ENCODE measurements at places on chromosomes 13 and 19.
A peak's percentile ranks its signal among the peaks of the same experiment; 100 is the strongest.

GRCh38 chr19:11659612-11660011 is 62.3 kb downstream of the ZNF627 start:
- DNase-seq, result no peak

DNA sequence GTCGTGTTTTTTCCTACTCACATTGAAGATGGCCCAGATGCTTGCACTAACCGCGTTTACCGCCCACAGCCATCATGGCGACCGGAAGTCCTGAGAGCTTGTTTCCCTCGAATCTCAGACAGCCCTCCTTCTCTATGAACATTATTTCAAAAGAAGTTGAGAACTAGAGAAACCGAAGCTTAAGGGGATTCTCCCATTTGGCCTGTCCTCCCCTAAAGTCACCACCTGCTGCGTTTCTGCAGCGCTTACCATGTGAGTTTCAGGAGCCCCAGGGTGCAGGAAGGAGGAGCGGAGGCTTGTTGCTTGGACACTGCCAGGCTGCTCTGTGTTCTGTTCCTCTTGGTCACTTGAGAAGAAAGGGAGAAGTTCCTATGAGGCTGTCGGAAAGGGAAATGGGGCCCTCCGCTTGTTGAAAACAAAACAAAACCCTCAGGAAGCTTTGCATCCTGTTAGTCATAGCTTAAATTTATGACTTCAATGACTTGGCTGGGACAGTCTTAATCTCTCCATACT is 6.2 kb downstream of the CARD8 start:
- peak; percentile 38 for DNase-seq

- no peak for DNase-seq
These were observed 3.7 kb upstream of the NR2C2AP start for GRCh38 chr19:19206938-19207337.

DNA sequence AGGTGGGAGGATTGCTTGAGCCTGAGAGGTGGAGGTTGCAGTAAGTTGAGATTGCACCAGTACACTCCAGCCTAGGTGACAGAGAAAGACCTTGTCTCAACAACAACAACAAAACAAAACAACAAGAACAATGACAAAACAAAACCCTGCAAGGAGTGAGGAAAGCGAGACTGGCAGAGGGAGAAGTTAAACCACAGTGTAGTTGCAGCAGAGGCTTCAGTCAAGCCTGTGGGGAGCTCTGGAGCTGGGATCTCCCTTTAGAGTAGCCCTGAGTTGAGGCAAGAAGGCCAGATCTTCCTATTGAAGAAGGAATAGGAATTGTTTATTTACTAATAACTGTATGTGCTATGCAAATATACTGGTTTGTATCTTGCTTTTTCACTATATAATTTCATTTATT is 25.3 kb upstream of the RNASEH2B start:
- DNase-seq, result no peak

- no peak for DNase-seq
These were observed 538.6 kb downstream of the DIAPH3 start for GRCh38 chr13:59625111-59625510.

DNA sequence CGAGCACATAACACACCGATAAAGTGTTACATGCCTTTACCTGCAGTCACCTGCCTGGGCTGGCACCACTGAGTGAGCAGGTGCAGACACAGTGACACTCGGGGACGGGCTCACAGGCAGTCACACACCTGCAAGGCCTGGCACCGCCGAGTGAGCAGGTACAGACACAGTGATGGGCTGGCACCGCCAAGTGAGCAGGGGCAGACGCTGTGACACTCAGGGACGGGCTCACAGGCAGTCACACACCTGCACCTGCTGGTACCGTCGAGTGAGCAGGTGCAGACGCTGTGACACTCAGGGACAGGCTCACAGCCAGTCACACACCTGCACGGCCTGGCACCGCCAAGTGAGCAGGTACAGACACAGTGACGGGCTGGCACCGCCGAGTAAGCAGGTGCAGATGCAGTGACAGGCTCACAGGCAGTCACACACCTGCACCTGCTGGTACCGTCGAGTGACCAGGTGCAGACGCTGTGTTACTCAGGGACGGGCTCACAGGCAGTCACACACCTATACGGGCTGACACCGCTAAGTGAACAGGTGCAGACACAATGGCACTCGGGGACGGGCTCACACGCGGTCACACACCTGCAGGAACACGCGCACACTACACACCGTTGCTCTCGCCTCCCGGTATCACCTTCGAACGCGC is 470 bp downstream of the ZNF835 start:
- DNase-seq, result no peak

DNA sequence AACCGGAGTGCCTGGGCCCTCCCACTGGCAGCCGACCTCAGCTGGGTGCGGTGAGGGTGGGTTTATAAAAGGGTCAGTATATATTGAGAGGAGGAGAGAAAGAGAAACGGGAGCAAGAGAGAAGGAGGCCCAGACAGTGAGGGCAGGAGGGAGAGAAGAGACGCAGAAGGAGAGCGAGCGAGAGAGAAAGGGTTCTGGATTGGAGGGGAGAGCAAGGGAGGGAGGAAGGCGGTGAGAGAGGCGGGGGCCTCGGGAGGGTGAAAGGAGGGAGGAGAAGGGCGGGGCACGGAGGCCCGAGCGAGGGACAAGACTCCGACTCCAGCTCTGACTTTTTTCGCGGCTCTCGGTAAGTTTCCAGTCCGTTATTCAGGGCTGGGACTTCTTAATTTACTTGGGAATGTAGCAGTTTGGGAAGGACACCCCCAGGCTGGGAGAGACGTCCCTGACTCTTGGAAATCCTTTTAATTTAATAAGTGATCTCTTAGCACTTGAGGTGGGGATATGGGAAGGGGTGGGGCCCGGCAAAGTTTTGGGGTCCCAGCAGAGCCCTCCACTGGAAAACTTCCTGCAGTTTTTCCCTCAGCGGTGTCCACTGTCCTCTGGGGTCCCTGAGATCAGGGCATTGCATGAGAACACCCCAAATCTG is at the start of gene EMP3:
Gene EMP3 (plus strand): TSS at position 288 of the 646 bp plus-strand sequence. CDS start 1,293 bp downstream, outside the sequence.
- peak; percentile 96 for DNase-seq

- DNase-seq, result no peak
These were observed 8.9 kb upstream of the TPP2 start for GRCh38 chr13:102587916-102588315.

GRCh38 chr13:57673197-57673596 is 41.7 kb downstream of the PCDH17 start:
- no peak for DNase-seq

DNA sequence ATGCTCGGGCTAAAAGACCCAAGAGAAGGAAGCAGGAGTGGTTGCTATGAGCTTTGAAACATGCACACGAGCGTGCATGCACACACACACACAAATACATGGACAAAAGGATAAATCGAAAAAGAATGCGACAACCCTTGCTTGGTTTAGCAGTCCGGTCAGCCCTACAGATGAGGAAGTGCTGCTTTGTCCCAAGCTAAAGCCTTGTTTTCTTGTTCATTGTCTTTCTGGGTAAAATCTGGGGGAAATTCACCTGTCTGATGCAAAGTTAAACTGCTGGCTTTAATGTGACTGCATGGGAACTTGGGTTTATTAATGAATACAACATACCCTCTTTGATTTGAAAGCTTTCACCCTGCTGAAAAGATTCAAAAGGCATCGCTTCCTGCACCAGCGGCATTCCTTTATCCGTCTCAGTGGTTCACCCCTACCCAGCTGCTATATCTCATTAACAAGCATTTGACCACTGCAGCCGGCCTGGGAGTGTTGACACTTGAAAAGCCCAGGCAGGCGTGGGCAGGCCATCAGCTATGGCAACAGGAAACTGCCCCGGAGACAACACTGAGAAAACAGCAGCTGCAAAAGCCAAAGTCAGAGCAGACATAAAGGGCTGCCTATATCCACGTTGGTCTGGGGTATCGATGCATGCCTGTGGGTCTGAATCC is 301.7 kb downstream of the NDFIP2 start:
- peak; percentile 78 for DNase-seq

- DNase-seq, result no peak
These were observed 4.2 kb downstream of the SULT2B1 start for GRCh38 chr19:48556163-48556562.

DNA sequence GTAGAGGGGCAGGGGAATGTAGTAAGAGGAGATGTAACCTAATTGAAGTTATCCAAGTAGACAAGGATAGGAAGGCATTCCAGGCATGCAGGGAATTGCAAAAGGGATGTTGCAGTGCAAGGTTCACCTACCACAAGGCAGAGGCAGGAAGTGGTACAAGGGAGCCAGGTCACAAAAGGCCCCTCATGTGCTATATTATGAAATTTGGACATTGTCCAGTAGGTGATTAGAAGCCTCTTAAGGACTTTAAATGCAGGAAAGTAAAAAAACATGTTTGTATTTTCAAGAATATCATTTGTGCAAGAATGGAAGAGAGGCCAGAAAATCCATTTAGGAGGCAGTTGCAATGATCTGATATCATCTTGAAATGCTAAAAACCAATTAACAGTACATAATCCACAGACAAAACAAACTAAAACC is 111.4 kb downstream of the FRY start:
- DNase-seq, result no peak

DNA sequence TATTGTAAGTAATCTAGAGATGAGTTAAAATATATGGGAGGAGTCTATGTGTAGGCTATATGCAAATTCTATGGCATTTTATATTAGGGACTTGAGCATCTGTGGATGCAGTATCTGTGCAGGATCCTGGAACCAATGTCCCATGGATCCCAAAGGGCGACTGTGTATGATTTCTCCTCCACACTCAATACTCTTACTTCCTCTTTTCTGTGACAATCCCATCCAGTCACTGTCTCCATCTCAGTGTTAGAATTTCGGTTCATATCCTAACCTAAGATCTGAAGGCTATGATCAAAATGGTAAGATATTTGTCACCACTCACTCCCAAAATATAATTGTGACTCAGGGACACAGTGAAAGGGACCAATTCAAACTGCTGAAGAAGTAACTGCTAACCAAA is 15.1 kb upstream of the ZNF599 start:
- DNase-seq, result no peak

DNA sequence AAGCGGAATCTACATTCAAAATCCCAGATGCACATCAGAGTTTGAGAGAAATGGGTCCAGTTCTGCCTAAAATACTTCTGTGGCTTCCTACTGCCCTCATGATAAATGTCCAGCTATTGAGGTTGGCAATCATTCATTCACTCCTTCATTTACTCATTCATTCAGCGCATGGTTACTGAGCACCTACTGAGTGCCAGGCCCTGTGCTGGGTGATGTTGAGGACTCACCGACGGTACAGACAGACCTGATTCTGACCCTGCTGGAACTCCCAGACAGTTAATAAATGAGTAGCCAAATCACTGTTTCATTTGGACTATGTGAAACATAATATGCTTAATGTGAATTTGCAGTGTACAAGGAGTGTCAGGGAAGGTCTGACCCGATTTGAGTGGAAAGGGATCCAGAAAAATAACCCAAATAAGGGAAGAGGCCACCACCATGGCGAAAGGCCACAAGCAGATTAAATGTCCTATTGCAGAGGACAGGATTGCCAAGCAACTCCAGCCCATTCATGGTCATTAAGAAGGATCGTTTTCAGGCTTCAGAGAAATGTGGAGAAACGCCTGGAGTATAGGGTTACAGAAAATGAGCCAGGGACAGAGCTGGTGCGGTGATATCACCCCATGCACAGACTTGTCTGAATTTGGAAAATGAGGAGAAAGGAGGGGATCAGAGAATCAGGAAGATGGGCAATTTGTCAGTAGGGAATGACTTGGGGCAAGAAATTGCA is 20.5 kb downstream of the DYRK1B start:
- DNase-seq, result no peak

- DNase-seq, result no peak
These were observed 3.6 kb downstream of the ZNF121 start for GRCh38 chr19:9580728-9581127.

GRCh38 chr13:99388334-99388923 is 81.2 kb upstream of the GPR183 start:
- no peak for DNase-seq

- DNase-seq, result no peak
These were observed 3.0 kb downstream of the KDM4B start for GRCh38 chr19:4971816-4972495.

DNA sequence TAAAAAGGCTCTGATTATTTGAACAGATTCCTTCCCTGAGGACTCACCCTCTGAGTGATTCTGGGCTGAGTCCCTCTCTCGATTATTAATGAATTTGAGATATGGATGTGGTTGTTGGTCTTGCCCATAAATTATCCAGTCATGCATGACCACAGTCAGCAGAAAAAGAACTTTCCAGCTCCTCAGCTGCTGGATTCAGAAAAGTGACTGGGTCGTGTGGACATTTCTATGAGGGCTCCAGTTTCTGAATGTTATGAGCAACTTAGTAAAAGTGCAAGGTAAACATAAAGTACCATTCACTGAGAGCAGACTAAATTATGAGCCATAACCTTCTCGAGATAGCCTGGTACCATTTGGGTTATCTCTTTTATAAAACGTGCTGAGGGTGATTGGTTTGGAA is 100.1 kb upstream of the CLDN10 start:
- DNase-seq, result no peak

GRCh38 chr19:31220540-31220939 is 128.7 kb downstream of the TSHZ3 start:
- DNase-seq, result no peak

DNA sequence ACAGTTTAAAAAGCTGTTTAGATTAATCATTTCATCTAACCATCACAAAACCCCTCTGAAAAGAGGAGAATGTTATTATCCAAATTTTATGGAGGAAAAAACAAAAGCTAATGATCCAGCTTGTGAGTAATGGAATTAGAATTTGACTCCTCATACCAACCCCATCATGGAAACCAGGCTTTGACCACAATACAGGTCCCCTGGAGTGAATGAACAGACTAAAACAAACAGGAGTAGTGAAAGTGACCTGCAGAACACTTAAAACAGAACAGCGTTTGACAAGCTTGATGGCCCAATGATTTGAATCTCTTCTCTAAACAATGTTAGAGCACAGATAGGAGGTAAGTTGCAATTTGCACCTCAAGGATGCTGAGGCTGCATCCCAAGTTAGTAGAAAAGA is 230.0 kb downstream of the DCT start:
- no peak for DNase-seq

- DNase-seq, result no peak
These were observed 592.8 kb downstream of the GPC6 start for GRCh38 chr13:93819331-93819890.

- no peak for DNase-seq
These were observed 968.8 kb downstream of the TUBA3C start for GRCh38 chr13:18212873-18213272.

- DNase-seq, result no peak
These were observed 58.9 kb upstream of the GJB6 start for GRCh38 chr13:20291037-20291436.

GRCh38 chr19:1473085-1473851 is 5.7 kb downstream of the C19orf25 start:
- DNase-seq, result no peak

- no peak for DNase-seq
These were observed 126.2 kb downstream of the ZIC5 start for GRCh38 chr13:99845161-99845874.

- no peak for DNase-seq
These were observed 36.7 kb upstream of the SOHLH2 start for GRCh38 chr13:36251017-36251416.

Data from left hindlimb (tissue), 1 donor.